ENCODE measurements at places on chromosomes 7 and 10.

DNA sequence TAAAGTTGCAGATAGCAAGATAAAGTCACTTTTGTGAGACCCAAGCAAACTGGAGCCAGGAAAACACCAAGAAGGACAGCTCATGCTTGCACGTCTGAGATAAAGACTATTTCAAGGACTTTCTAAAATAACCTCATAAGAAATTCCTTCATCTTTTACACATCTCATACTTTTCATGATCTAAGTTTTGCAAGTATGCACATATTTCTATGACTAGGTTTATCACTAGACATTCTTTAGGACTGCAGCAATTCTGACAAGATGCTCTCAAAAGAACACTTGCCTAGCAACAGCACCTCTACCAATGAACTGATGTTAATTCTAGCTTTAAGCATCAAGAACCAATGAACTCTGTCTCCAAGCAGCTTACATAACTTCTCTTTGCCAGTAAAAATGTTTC is 457.6 kb downstream of the SEMA3D start:
- DNase-seq: no peak

DNA sequence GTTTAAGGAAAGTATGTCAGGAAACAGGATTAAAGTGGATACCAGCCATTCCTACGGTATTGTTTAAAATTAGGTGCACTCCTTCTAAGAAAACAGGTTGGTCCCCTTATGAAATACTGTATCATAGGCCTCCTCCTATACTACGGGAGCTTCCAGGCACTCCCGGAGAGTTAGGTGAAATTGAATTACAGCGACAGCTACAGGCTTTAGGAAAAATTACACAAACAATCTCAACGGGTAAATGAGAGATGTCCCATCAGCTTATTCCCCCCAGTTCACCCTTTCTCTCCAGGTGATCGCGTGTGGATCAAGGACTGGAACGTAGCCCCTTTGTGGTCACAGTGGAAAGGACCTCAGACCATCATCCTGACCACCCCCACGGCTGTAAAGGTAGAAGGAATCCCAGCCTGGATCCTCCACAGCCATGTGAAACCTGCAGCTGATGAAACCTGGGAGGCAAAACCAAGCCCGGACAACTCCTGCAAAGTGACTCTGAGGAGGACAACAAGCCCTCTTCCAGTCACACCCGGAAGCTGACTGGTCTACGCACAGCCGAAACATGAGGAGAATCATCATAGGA is 25.1 kb upstream of the GHITM start:
- DNase-seq: no peak

DNA sequence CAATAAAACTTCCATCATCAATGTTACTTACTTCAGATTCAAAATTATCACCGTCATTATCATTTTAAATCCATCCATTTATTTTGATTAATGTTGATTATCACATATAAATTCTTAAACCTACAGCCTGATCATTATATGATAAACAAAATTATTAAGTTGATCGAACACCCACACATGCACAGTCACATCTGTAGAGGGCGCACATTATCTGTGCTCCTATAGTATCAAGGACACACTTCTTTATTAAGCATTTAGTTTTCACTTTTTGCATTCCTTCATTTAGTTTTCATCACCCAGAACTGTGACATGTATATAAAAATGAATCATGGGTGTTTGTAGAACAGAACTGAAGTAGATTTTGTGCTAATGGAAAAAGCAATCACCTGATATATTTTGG is 26.2 kb upstream of the ZNF716 start:
- DNase-seq: no peak

GRCh38 chr10:21759232-21759631 is 225.2 kb downstream of the MLLT10 start:
- no peak for DNase-seq

- DNase-seq: no peak
Observed at GRCh38 chr7:20019757-20020432, 197.3 kb downstream of the MACC1 start.

GRCh38 chr7:141320287-141320686 is 230.9 kb upstream of the AGK start:
- DNase-seq: no peak

- no peak for DNase-seq
Observed at GRCh38 chr7:47677093-47677492, 95.2 kb upstream of the TNS3 start.

GRCh38 chr7:122038904-122039303 is 105.1 kb downstream of the AASS start:
- no peak for DNase-seq

DNA sequence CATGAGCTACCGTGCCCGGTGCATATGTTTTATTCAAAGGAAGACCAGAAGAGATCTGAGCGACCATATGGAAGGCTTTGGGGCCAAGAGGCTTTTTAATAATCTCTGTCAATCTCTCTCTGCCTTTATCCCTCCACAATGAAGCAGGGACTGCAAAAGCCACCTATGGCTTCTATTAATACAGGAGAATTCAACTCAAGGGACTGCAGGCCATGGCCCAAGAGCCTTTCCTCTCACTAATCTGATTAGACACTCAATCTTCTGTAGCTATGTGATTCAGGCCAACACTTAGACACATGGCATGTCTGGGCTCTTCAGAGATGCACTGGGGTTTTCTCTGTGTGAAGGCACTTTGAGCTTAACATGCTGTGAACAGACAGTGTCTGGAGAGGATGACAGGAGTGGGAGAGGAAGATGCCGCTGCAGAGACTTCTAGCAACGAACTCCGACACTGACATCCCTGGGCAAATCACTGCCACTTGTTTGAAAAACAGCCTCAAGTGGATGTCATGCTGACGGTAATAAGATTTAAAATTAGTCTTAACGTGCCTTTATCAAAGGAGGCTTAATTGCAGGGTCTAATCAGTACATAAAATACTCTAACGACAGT is 114.4 kb upstream of the AOAH start:
- DNase-seq: no peak

DNA sequence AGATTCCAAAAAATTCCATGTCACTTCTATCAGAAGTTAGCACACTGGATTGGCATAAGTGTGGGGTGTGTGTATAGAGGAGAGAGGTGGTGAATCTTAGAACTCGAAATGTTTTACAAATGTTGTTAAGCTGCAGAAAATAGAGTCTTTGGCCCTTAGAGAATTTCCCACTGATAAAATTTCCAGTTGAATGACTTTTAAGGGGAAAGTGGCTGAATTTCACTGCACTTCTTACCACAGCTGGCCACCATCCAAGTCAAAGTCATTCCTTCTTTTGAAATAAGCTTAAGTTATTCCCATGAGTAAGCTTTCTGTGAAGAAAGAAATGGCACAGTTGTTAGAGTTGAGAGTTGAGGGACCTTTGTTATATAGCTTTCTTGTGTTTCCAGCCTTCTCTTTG is 13.9 kb downstream of the VCL start:
- no peak for DNase-seq

DNA sequence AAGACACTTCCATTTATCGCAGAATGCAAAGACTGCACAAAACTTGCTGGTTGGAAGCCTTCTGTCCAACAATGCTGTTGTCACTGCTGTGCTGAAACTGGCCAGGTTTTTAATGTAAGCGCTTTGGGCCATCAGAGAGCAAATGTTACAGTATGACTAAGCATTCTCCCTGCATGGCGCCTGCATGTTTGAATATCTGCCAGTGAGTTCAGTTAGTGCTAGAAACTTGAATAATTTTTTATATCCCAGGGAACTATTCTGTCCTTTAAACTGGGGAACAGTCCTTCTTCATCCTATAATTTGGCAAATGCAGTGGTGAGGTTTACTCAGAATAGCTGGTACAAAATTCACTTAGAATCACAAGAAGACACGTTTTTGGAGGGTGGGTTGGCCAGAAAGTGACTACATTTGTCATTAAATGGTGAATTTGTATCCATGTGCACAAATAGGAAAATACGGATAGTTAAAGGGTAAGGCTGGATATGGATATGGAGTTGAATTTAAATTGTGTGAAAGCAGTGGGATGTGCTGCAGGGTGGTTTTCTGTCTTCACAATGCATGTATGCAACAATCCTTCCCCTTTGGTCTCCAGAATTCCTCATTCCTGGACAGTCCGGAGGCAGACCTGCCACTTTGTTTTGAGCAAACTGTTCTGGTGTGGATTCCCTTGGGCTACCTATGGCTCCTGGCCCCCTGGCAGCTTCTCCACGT is 1.7 kb downstream of the ABCC2 start:
- no peak for DNase-seq

GRCh38 chr7:67753891-67754290 is 757.3 kb downstream of the TYW1 start:
- no peak for DNase-seq

- DNase-seq: no peak
Observed at GRCh38 chr10:72954596-72955554, at the start of gene PLA2G12B. Gene PLA2G12B, minus strand, starts transcription at chr10:72954806. Its CDS starts 121 bp downstream, at chr10:72954685.

DNA sequence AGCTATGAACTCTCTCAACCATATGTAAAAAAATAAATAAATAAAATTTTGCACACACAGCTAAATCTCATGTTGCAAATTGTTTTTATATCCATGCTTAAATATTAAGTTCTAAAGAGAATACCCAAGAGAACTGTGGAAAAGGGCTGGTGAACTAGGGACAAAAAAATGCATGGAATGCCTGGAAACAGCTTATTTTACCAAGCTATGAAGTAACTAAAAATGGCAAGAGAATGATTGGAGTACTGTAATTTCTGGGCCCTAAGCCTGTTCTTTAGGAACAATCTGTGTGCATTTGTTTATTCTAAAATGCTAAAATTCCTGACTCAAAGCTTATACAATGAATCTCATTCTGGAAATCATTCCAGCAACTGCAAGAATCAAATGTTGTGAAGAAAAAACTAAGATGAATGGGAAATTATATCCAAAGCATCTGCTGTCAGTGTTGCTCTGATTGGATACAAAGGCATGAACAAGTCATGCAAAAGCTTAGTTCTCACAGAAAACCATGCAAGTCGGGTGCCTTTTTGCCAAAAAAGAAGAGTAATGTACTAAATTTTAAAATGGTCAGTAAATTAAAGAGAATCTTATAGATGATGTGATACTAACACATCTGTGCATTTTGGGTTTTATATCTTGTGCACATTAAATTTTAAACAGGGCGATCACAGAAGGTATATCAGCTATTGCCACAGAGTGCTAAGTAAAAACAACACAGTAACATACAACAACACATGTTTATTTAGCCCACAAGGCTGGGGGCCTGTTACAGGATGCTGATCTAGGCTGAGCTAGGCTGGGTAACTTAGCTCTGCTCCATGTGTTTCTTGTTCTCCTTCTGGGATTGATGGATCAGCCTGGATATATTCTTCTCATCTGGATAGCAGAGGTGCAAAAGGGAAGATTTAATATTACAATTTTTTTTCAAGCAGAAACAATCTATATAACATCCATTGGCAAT is 453.5 kb upstream of the SEMA3A start:
- no peak for DNase-seq

GRCh38 chr7:7820939-7821338 is 102.5 kb upstream of the RPA3 start:
- DNase-seq: no peak

GRCh38 chr7:39855325-39855674 is 94.8 kb upstream of the CDK13 start:
- DNase-seq: no peak

DNA sequence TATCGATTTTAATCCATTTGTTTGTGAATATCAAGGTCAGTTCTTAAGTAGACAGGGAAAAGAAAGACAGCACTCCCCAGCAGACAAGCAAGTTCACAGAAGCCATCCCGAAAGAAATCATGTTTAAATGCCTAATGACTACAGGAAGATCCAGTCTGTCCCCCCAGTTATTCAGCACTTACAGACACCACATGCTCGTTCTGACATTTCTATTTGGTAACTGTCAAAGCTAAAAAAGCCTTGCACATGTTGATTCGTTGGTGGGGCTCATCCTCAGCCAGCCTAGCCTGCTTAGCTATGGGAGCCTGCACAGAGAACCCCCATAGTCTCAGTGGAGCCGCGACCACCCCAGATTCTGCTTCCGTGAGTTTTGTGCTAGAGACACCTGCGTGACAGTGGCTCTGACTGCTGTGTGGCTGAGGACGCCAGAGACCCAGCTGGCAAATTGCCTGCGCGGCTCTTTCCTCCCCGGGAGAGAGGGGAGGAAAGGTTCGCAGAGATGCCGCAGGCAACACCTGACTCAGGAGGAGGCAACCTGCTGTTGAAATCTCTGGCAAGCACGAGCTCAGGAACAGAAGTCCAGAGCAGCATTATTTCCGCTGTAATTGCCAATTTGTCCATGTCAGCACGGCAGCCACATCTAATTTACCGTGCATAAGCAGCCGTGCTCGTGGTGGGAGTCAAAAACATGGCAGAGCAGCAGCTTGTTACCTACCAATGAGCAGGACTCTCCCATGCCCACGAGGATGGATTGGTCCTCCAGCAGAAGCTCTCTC is 194.2 kb downstream of the GPAM start:
- DNase-seq: no peak

All from T follicular helper cell (primary cell).